ENCODE measurements at places on chromosomes 7 and 10.
A peak's percentile ranks its signal among the peaks of the same experiment; 100 is the strongest.

DNA sequence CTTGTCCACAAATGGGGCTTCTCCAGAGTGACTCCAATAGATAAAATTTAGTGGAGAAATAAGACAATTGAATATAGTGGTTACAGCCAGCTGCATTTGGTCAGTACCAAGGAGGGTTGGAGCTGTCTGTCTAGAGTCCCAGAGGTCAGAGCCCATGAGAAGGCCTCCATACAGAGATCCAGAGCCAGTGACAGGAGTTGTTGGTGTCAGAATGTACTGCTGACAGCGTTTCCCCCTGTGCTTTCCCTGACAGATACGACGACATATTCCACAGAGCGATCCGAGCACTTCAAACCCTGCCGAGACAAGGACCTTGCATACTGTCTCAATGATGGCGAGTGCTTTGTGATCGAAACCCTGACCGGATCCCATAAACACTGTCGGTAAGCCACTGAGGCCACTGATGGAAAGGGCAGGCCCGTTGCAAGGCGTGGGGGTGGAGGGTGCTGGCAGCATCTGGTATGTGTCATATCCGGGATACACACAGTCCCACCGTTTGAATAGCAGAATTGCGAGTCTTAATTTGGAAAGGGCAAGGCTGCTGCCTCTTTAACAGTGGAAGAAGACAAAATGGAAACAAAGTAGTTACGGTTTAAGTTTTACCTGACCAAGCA, 483.6 kb downstream of the NRG3 start:
- no peak for DNase-seq

DNA sequence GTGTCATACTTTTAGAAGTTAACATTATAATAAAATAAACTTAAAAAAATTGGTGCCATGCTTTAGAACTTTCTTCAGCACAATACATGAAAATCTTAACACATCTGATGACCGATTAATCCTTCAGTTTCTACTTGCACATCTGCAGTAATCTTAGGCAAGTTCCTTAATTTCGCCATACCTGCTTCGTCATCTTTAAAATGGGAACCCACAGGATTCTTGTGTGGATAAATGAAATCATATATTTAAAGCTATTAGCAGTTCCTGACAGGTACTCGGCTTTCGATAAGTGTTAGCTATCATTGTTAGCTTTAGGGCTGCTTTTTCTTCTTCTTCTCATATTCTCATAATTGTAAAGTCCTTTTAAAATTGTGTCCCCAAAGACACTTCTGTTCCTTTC, 907 bp upstream of the VPS50 start:
- no peak for DNase-seq

DNA sequence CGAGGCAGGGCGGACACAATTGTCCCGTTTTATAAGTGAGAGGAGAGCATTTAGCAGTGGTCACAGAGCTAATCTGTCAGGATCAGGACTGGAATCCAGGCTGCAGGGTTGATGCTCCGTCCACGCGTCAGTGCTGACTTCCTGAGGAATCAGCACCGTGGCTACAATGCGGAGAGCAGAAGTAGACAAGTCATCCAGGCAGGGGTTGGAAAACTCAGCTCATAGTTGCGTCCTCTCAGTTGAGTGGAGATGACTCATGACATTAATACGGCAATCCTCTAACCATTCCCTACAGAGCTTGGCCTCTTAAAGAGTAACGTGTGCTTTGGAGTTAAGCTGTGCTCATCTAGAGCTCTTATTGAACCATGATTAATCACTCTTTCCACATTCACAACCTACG, 17.1 kb upstream of the HTR5A start:
- no peak for DNase-seq

GRCh38 chr7:102836191-102836919, 76.4 kb upstream of the LRRC17 start:
- no peak for DNase-seq

GRCh38 chr10:69687426-69687825, 57.4 kb downstream of the FAM241B start:
- DNase-seq, result no peak

GRCh38 chr7:38276096-38276877, 2.9 kb upstream of the TARP start:
- DNase-seq, result no peak

GRCh38 chr7:130147710-130148325, 57.4 kb downstream of the TMEM209 start:
- no peak for DNase-seq

DNA sequence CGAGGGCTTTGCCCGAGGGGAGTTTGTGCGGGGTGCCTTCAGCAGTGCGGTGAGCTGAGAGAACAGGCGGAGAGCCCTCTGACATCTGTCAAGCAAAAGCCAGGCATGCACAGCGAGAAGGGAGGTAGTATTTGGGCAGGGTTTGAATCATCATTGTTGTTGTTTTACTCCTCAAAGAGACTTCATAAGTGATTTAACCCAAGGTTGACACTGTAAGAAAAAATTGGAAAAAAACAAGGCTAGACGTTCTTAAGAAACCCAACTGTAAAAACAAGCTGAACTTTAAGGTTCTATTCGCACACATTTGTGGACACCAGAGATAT, 1.3 kb downstream of the ADAM22 start:
- DNase-seq, result no peak

DNA sequence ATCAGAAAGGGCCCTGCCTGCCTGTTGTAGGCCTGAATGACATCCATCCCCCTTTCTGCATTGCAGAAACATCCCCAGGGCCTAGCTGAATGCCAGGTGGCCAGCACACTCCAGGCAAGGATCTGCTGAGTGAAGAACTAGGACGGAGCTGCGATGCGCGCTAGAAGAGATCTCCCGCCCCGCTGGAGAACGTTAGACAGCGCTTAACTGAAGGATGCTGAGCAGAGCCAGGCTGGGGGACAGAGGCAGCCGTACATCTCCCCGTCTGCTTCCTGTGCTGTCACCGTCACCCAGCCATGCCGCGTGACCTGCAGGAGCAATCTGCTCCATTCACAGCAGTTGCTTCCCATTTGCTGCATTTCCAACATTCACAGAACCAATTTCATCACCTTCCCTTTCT, 73.3 kb downstream of the FAM53B start:
- peak; percentile 17 for DNase-seq

- DNase-seq, result no peak
Measured at GRCh38 chr10:78964952-78965633, 103.7 kb upstream of the ZMIZ1 start.

DNA sequence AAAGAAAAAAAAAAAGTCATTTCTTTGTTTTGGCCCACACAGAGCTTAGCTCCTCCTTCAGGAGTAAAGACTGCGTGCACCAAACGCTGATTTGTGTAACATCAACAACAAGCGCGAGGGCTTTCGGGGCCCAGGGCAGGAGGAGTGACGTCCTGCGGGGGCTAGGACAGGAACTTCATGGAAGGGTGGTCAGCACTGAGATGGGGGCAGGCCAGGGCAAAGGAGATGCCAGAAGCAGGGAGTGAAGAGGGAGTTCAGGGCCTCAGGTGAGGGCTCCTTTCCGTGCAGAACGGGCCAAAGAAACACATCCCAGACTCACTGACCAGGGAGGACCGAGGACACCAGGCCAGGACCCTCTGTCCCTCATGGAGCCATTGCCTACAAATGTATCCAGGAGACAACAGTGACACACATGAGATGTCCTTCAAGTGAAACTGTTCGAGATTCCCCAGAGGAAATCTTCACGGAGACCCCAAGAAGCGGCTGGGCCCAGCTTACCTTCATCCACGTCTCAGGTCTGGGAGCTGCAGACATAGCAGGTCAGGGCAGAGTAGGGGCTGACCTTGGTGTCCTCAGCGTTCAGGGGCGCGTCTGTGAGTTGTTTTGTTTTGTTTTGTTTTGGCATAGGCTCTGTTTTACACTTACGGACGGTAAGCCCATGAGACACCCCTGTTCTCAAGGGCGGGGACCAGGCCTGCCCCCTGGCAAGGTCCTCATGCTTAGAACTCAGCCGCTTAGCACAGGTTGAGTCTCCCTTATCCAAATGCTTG, 30.4 kb upstream of the SHH start:
- DNase-seq, result no peak

- no peak for DNase-seq
Measured at GRCh38 chr10:103766751-103767505, 88.4 kb downstream of the SH3PXD2A start.

DNA sequence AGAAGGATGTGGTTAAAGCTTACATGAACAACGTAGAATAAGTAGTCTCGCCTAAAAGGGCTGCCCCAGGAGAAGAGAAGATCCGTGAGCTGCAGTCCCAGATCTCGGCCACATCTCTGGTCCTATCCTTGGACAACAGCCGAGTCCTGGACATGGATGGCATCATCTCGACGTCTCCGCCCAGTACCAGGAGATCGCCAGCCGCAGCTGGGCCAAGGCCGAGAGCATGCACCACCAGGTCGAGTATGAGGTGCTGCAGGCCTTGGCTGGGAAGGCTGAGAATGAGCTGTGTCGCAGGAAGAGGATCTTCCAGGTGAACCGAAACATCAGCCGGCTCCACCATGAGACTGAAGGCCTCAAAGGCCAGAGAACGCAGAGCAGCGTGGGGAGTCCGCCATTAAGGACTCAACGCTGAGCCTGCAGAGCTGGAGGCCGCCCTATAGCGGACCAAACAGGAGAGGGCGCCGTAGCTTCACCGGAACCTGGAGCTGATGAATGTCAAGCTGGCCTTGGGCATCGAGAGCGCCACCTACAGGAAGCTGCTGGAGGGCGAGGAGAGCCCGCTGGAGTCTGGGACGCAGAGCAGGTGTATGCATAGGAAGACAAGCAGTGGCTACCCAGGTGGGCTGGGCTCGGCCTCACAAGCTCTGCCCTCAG, 22.2 kb downstream of the LIPK start:
- no peak for DNase-seq

GRCh38 chr7:9149499-9150082, 716.2 kb downstream of the NXPH1 start:
- DNase-seq, result no peak

GRCh38 chr10:90958781-90959180, 37.9 kb upstream of the ANKRD1 start:
- no peak for DNase-seq

- no peak for DNase-seq
Measured at GRCh38 chr7:24943096-24943948, 36.7 kb downstream of the OSBPL3 start.

- DNase-seq, result no peak
Measured at GRCh38 chr10:4276151-4276550, 491.1 kb upstream of the KLF6 start.

- DNase-seq, result no peak
Measured at GRCh38 chr10:22437620-22438588, 92.6 kb downstream of the SPAG6 start.

- no peak for DNase-seq
Measured at GRCh38 chr7:142745091-142745635, 4.1 kb upstream of the PRSS1 start.

DNA sequence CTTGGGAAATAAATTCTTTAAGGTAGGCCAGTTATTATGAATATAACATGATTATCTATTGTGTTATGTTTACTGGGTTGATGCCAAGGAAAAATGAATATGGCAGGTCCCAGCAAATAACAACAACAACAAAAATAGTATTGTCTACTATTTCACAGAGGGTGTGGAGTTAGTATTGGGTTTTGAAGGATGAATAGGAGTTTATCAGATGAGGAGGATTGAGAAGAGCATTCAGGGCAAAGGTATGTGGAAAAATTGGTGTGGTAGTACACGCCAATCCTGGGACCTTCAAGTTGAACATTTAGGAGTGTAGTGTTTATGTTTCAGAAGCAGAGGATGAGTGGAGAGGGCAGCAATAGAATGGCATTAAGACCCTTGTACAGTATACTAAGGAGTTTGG, 671.9 kb downstream of the AUTS2 start:
- no peak for DNase-seq

- DNase-seq, result no peak
Measured at GRCh38 chr10:32189400-32190084, 133.3 kb upstream of the KIF5B start.
